ENCODE measurements at places on chromosomes 6 and 20. TPM values are rescaled to one million over a fixed set of nuclear protein-coding genes. Genes with fewer than 3 reads are reported as not detected.

Gene FRK
- 0.05 TPM for total RNA-seq

- no peak for DNase-seq
Observed at GRCh38 chr6:155245831-155246230, 18.0 kb upstream of the CLDN20 start.

DNA sequence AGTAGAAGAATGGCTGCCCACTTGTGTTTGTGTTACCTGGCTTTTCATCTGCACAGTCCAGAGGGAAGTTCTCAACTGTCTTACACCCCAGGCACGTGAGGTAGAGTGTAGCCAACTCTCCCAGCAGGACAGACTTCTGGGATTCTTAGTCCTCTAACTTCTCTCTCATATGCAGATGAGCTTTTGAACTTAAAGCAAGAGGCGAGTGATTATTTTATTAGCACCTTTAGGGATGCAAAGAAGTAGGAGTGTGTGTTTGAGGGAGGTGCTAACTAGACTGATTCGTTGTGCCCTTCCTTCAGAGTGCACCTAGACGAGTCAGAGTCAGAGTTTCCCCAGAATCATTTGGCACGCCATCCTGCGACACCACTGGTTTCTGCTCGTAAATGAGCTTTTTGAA, 10.8 kb downstream of the CDYL start:
- DNase-seq = no peak

DNA sequence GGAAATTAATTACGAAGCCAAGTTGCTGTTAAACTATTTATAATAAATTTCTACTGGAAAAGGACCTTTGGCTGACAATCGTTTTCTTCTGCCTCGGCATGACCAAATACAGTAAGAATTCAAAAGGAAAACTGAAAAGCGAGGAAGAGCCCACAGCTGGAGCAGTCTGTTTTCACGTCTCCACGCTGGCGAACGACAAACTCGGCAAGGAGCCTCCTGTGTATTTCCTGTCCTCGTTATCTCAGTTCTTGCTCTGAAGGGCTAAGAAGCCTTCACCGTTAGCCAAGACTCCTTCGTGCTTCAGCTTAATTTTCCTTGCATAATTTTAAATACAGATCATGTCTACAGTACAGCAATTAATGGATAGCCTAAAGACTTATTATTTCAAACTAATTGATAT, 214.3 kb upstream of the PLCB4 start:
- DNase-seq = no peak

- no peak for DNase-seq
Observed at GRCh38 chr6:37570482-37571133, 70.9 kb upstream of the CCDC167 start.

Gene MDFI
- total RNA-seq = 37.8 TPM

DNA sequence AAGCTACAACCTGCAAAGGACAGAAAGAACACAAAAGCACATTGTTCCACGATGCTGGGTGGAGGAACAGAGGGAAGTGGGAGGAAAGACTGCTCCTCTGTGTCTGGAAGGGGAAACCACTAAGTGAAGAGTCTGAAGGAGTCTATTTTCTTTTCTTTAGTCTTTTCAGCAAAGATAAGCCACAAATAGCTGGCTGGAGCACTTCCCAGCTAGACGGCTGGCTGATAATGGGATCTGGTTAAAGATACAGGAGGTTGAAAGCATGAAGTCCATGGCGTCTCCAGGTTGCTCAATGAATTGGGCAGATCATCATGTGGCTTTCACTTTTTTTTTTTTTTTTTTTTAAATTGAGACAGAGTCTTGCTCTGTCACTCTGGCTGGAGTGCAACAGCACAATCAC, 154.0 kb upstream of the KCNG1 start:
- no peak for DNase-seq

- DNase-seq = no peak
Observed at GRCh38 chr6:78831492-78831891, 35.9 kb upstream of the IRAK1BP1 start.

GRCh38 chr6:127342296-127342945, 988 bp downstream of the ECHDC1 start:
- peak; percentile 40 for DNase-seq

- DNase-seq = no peak
Observed at GRCh38 chr6:152142105-152142504, 334.6 kb downstream of the ESR1 start.

DNA sequence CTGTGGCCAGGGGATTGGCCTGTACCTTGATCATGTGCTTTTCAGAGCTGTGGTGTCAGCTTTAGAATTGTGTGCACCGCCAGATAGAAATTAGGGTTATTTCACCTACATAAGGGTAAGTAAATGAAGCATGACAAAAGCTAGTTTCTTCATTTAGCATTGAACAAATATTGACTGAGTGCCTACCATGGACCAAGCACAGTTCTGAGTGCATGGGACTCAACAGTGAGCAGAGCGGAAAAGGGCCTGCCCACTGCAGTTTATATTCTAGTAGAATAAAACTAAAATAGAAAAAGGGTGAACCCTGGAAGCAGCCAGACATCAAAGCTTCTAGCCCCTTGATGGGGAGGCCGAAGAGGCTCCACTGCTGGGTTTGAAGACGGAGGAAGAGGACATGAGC, 25.6 kb downstream of the ECT2L start:
- DNase-seq = no peak

Gene SPATS1
- not detected for total RNA-seq

- DNase-seq = no peak
Observed at GRCh38 chr6:45898941-45899682, 116.5 kb downstream of the CLIC5 start.

DNA sequence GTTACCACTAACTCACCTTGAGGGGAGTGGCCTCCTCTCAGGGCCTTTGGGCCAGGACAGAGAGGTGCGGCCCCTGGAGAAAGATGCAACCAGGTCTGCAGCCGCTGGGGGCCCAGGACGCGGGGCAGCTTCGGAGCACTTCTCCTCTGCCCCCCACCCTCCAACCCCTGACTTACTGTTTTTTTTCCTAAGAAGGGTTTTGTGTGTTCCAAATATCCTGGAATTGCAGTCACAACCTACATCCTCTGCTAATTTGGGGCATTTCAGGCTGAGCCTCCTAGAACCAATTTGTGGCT, 1.7 kb downstream of the LINC00237 start:
- DNase-seq = no peak

DNA sequence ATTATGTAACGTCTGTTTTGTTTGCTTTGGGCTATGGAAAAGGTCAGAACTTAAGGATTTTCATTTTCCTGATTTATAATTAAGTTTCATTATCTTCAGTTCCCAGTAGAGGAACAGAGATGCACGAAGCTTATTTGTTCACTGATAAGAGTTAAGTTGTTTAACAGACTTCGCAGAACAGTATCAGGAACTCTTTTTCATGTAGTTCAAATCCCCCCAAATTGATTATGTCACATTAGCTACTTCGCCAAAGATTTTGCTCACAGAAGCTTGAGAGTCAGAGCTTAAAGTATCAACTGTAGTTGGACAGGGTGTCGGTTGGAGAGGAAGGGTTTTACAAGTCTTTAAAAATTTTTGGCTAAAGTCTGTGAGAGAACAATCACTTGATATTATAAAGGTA, 43.4 kb downstream of the ZHX3 start:
- DNase-seq = no peak

Gene HLA-DMB
- total RNA-seq = 2.9 TPM

- no peak for DNase-seq
Observed at GRCh38 chr6:20414711-20415110, 13.0 kb downstream of the E2F3 start.

DNA sequence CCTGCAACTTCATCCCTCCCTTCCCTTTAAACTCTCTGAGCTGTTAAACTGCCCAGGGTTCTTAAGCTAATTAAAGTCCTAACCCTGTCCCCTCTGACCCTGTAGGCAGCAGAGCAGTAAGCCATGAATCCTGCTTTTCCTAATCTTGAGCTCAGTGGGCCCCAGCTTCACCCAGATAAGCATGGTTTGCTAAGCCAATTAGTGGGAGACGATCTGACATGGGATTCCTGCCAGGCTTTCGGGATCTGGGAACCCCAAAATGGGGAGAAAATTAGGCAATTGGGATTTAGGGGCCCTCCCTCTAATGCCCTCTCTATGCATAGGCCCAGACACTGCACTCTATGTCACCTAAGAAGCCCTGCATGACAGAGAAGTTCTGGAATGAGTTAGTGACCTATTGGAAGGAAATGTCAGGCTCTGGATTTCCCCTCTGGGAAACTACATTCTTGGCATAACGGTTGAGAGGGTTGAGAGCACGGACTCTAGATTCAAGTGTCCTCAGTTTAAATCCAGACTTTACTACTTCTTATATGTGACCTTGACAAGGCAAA, 4.6 kb downstream of the XKR7 start:
- DNase-seq = no peak

Measured in dermis blood vessel endothelial cell (primary cell).